ENCODE measurements at places on chromosomes 3 and 15.

- no peak for DNase-seq
These were observed 34.2 kb downstream of the TXNRD3 start for GRCh38 chr3:126620738-126621137.

DNA sequence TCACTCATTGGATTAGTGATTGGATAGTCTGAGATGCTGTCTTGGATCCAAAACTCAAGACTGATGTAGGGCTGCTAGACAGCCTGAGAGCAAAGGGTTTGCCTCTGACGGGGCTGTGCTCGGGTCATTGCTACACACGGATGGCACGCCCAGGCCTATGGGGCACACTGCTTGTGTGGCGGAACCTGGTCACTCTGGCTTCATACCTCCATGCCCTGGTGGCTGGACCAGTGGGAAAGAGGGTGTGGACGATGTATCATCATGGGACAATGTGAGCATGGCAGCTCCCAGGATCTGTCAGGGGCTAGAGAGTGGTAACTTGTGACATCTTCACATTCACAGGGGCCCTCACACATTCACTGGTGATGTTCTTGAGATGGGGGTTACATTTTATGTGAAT lies 18.1 kb upstream of the CCDC174 start:
- DNase-seq, result no peak

DNA sequence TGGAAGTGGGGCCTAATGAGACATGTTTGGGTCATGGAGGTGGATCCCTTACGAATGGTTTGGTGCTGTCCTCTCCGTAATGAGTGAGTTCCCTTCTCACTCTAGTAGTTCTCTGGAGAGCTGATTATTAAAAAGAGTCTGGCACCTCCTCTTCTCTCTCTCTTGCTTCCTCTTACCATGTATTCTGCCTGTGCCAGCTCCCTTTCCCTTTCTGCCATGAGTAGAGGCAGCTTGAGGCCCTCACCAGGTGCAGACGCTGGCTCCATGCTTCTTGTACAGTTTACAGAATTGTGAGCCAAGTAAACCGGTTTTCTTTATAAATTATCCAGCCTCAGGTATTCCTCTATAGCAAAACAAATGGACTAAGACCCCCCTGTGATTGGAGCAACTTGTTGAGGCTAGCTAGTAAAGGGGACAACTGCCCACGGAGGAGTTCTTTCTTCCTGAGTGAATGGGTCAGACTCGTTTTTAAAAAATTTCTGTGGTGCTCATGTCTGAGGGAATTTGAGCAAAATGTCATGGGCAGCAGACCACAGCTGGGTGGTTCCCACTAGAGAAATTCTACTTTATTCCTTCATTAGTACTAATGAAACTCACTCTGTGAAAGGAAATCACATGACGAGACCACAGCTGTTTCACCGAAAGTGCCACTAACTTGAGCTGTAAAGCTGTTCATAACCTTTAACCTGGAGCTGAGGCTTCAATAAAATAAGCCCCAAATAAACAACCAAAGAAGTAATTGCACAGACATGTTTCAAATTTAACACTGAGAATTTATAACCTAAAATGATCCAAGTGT lies 210.0 kb downstream of the NFKBIZ start:
- DNase-seq, result no peak

- DNase-seq, result no peak
These were observed 234.1 kb downstream of the RORA start for GRCh38 chr15:60994963-60995475.

GRCh38 chr3:161253711-161254110 lies 32.6 kb downstream of the NMD3 start:
- no peak for DNase-seq

DNA sequence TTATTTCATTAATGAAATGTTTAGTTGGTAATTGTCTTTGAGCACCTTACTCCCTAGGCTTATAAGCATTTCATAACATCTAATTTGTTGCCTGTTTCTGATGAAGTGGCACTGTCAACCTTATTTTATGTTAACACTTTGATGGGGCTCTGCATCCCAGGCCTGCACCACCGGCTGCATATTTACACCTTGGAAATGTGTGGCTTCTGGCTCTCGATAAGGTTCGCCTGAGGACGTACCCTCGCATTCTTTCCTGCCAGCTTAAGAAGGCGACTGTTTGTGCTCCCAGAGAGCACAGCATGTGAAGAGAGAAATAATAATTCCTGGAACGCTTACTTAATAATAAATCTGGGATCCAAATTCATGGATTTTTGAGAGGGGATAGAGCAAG lies 763.3 kb upstream of the CFAP20DC start:
- DNase-seq, result peak; percentile 80

GRCh38 chr3:181796641-181797040 lies 84.9 kb downstream of the SOX2 start:
- no peak for DNase-seq

- DNase-seq, result no peak
These were observed 4.8 kb downstream of the CSK start for GRCh38 chr15:74786551-74787165.

GRCh38 chr3:67518236-67518635 lies 136.2 kb downstream of the SUCLG2 start:
- DNase-seq, result no peak

DNA sequence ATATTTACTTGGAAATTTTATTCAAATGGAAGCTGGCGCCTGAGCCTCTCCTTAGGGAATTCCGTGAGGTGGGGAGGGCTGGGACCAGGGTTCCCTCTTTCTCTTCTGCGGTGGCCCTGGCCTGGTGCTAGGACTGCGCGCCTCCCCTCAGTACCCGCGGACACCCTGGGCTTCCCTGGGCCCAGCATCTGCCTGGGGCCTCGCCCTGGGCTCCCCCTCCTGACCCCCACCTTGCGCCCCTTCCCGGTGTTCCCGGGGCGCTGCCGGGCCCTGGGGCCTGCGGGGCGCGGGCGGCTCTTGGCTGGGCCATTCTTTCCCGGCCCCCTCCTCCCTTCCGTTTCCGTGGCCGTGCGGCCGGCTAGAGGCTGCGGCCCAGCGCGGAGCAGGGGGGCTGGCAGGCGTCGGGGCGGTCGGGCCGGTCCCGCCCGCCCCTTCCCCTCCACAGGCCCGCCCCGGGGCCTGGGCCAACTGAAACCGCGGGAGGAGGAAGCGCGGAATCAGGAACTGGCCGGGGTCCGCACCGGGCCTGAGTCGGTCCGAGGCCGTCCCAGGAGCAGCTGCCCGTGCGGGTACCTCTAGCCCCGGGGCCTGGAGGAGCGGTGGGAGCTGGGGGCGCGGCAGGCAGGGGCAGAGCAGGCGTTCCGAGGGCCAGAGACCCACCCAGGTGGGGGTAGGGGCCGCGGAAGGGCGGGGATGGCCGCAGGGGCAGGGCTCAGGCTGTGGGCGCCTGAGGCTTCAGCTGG lies at the start of gene FES:
Gene FES (plus strand): TSS at position 529 of the 743 bp plus-strand sequence. CDS start 542 bp downstream, outside the sequence.
- no peak for DNase-seq

Data from NCI-H82 (cell line).